Esophagus squamous epithelium (tissue), 5 donors: ENCODE measurements at places on chromosomes 13 and 19.

GRCh38 chr13:51276636-51277035, 54.4 kb downstream of the FAM124A start:
- no peak for DNase-seq

DNA sequence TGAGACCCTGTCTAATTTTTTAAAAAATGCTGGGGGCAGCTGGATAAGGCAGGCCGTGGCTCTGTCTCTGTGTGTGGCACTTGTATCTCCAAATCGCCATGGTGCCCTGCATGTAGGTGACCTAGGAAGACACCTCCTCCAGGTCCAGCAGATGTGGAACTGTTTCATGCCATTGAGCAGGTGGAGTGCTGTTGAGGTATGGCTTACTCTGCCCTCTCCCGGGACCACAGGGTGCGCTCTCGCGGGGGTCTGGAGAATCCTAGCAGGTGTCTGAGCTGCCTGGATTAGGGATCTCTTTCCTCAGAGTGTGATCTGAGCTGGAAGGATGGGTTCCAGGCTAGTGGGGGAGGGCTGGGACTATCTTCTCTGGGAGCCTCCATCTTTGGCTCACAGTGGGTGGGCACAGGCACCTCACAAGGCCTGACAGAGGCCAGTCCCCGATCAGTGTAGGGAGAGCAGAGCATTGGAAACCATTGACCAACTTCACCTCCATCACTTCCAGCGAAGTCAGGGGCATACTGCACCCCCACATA, 67.7 kb upstream of the TM9SF2 start:
- no peak for DNase-seq

GRCh38 chr19:48879025-48879637, 6.9 kb downstream of the PPP1R15A start:
- no peak for DNase-seq

GRCh38 chr13:96862093-96862492, 132.2 kb downstream of the OXGR1 start:
- no peak for DNase-seq

DNA sequence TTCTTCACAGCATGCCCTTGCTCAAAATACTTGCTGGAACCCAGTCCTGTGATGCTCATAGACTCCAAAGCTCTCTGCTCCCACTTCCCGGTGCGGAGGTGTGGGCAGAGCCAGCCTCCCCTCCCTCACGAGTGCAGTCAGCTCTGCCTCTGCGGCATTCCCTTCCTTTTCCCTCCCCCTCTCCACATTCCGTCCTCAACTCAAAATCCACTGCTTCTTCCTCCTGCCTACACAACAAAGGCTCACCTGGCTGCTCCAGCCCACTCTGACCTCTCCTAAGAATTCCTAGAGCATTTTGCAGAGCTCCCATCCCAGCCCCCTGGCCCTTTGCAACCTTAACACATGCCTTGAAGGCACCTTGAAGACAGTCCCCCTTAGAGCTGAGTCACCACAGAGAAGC, 527.9 kb downstream of the MYO16 start:
- DNase-seq = no peak

DNA sequence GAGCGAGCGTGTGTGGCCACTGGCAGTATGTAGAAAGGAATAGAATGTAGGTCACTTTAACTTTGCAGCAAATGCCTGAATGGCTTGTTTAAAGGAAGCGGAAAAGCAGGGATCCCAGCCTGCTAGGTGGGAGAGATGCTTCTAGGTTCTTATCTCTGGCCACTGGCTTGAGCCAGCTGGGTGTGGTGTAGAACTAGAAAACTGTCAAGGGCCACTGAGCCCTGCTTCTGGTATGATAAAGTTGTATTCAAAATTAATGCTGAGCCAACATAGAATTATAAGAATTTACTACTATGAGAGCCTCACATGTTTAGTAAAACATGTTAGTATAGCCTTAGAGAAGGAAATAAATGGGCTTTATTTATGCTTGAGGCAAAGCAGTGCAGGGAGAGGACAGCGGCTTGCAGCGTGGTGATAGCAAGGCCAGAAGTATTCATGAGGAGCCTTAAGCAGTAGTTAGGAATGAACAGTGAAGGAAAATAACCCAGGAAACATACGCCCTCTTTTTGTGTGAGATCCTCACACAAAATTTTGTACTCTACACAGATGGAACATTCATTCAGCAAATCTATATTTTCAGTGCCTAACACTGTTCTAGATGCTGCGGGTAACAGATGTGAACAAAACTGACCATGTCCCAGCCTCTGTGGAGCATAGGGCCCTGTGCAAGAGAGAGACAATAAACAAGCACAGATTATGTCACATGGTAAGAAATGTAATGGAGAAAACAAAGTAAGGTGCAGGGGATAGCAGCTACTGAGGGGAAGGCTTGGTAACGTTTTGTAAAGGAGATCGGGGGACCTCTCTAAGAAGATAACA, 863.2 kb downstream of the DIAPH3 start:
- DNase-seq = no peak

- DNase-seq = no peak
These were observed 3.2 kb downstream of the MAB21L1 start for GRCh38 chr13:35473206-35473775.

GRCh38 chr19:16677055-16677454, 16.1 kb downstream of the TMEM38A start:
- DNase-seq = no peak

- DNase-seq = no peak
These were observed 13.1 kb downstream of the NAXD start for GRCh38 chr13:110628477-110628793.
